ENCODE measurements at places on chromosomes 3 and 15. TPM values are rescaled to one million over a fixed set of nuclear protein-coding genes. Genes with fewer than 3 reads are reported as not detected.

DNA sequence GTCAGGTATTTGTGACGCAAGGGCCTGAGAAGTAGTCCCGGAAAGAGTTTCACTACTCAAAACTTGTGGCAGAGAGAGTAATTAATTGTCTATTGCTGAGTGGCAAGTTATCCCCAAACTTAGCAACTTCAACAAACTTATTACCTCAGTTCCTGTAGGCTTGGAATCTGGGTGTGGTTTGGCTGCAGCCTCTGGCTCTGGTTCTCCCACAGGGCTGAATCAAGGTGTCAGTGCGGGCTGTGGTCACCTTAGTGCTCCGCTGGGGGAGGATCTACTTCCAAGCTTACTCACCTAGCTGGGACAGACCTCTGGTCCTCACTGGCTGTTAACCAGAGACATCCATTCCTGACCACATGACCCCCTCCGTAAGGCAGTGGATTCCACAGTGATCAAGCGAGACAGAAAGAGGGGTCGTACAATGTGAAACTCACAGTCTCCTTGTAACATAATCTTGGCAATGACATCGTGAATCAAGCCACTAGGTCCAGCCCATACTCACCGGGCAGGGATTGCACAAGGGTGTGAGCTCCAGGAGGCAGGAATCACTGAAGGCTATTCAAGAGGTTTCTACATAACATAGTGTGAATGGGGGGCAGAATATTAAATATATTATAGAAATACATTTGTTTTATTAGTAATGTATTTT lies 138.3 kb downstream of the RYR3 start:
- DNase-seq: no peak

DNA sequence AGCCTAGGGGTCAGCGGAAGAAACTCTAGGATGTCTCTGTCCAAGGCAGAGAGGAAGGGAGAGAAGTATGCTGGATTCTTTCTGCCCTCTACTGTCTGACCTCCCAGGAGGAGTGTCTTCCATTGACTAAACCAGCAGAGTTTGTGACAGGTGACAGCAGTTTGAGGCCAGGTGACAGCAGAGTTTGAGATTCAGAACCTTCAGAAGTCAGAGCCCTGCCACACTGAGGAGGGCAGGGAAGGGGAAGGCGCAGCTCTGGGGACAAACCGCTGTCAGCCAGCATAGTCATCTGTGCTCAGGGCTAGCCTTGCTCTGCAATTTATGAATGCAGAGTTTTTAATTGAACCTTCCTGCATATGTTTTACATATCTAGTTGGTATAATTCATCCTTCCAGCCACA lies 12.3 kb downstream of the NRROS start:
- DNase-seq: no peak

ROPN1 gene
- not detected for total RNA-seq

DNA sequence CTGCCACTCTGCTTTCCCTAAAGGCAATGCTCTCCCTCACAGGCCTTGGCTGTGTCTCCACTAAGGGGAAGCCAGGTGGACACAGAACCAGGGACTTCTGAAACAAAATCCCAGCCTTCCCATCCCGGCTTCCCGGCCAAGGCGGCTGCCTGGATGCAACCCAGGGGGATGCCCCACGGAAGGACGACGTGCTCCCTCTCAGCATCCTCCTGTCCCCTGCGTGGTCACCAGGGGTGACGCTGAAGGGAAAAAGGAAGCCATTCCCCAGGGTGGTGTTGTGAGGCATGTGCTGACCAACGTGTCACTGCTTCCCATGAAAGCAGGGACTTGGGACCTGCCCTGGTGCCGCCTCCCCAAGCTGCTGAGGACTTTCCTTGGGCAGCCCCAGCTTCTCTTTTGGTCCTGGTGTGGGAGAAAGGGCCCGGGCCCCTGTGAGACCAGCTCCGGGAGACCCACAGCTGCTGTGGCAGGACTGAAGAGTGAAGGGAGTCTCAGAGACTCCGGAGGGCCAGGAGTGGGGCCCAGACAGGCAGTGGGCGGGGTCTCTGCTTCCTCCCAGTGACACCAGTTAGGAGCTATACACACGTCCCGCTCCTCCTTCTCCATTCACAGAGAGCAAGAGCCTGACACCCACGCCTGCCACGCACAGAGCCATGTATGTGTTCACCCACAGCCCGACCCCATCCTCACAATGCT lies 139.2 kb downstream of the NUP210 start:
- no peak for DNase-seq

SLC26A6 gene
- total RNA-seq: 12.3 TPM

ARF4 gene
- 61.0 TPM for total RNA-seq

DNA sequence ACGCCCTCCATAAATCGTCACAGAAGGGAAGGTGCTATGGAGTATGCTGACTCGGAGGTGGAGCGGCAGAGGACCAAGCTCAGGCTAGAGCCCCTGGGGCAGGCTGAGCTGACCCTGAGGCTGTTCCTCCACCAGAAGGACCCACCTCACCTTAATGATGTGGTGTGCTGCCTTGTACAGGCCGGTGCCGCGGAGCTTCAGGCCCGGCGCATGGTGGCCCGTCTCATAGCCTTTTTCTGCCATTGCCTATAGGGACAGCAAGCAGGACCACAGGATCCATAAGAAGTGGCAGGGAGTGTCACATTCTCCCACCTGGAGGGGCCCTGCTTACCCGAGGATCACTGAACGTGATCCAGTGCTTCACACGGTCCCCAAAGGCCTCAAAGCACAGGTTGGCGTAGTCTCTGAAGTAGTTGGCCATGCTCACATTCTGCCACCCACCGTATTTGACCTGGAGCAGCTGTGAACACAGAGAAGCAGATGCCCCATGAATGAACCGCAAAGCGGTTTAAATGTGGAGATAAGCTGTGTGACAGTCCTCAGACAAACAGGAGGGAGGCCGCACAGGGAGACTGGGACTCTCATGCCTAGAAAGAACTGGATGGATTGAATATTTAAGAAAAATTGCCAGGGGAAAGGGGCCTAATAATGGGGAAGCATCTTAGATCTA lies 4.8 kb downstream of the LCTL start:
- no peak for DNase-seq

DNA sequence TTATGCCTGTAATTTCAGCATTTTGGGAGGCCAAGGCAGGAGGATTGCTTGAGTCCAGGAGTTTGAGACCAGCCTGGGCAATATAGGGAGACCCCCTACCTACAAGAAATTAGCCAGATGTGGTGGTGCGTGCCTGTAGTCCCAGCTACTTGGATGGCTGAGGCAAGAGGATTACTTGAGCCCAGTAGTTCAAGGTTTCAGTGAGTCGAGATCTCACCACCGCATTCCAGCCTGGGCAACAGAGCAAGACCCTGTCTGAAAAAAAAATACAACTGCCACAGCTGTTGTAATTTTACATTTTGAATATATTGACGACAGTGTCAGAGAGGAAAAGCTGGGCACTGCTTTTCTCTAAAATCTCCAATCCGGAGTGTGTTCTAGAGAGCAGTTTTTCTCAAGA lies 21.2 kb downstream of the TATDN2 start:
- no peak for DNase-seq

- DNase-seq: no peak
Measured at GRCh38 chr15:53974813-53975212, 3.4 kb upstream of the UNC13C start.

ASB14 gene
- total RNA-seq: 14.1 TPM

All from left ventricle myocardium superior (tissue), 1 donor.